ENCODE measurements at places on chromosomes 16 and 17.

- DNase-seq = no peak
Observed at GRCh38 chr17:802901-803881, 21.0 kb downstream of the MRM3 start.

DNA sequence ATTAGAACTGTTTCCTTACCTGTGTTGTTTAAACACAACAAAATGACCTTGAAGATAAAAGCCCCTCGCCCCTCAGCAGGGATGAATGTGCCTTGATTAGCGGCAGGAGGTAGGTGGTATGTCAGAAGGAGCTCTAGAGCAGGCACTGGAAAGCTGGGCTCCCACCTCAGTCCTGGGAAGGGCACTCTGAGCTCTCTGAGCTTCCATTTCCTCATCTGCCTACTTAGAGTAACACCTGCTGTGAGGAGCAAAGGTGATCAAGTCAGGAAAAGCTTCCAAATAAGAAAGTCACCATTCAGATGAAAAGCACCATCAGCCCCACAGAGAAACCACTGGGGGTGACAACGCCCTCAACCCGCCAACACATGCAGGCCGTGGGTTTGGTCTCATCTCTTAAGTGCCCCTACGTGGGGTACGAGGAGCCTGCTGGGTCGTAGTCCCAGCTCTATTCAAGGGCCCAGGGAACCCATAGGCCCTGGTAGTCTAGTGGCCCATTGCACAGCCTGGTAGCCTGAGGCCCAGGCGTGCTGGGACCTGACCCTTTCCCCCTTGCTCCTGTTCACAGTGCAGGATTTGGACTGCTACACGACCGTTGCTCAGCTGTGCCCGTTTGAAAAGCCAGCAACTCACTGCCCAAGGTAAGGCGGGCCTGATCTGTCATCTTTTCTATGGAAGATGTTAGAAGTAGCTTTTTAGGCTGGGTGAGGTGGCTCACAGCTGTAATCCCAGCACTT is 57.3 kb downstream of the CRISPLD2 start:
- no peak for DNase-seq

DNA sequence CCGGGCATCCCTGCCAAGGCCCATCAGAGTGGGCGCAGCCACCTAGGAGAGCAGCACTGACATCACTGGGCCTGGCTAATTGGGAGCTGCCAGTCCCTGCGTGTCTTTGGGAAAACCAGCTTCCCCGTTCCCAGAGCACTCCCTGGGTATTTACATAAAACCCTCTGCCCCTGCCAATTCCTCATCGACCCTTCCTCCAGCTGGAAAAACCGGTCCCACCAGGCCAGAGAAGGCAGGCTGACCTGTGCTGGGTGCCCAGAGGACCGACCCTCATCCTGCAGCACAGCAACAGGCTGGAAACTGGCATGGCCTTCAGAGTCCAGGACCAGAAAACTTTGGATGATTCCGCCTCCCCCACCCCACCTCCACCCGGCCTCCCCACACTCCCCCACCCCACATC is 8.2 kb upstream of the FOXN1 start:
- no peak for DNase-seq

GRCh38 chr17:56909742-56910508 is 3.9 kb downstream of the TRIM25 start:
- DNase-seq = no peak

DNA sequence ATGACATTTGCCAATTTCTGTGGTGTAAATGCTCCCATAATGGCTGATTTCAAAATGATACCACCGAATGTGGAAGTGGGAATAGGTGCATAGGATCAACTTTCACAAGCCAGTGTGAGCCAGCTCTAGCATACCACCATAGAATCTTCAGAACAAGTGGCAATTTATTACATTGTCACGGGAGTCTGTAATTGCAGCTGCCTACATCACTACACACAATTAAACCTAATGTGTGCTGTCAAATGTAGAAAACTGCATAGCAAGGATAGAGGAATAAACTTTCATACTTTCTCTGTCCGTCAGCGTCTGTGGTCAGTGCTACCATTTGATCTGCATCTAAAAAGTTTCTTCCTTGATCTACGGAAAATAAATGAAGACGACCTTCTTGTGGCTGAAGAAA is 417.8 kb upstream of the TOM1L1 start:
- DNase-seq = no peak

DNA sequence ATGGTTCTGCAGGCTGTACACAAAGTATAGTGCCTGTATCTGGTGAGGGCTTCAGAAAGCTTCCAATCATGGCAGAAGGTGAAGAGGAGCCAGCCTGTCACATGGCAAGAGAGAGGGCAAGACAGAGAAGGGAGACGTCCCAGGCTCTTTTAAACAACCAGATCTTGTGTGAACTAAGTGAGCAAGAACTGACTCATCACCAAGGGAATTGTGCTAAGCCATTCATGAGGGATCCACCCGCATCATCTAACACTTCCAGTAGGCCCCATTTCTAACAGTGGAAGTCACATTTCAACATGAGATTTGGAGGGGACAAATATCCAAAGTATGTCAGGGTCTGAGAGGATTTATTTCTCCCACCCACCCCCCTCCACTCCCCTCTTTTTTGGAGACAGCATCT is 56.2 kb upstream of the ELAC2 start:
- no peak for DNase-seq

GRCh38 chr16:27781195-27781524 is 231.2 kb downstream of the KATNIP start:
- no peak for DNase-seq

GRCh38 chr16:5604770-5605169 is 507.2 kb upstream of the EEF2KMT start:
- DNase-seq = no peak

DNA sequence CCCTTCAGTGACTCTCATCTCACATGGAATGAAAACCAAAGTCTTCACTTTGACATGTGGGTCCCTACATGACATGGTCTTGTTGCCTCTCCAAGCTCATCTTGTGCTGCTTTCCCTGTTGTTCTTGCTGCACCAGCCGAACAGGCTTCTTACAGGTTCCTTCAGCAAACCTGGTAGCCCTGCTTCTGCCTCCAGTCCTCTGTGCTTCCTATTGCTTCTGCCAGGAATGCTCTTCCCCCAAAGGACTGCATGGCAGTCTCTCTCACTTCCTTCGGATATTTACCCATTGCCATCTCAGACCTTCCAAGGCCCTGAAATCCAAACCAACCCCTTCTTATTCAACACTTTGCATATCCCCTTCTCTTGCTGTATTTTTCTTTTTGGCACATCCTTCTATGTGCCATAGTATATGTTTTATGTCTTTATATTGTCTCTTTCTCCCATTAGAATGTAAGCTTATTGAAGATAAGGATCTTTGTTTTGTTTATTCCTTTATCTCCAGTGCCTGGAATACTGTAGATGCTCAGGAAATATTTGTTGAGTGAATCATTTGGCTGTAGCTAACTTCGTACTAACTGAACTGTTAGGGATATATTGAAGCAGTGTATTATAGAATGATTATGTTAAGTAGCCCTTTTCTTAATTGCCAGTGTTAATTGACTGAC is 57.9 kb upstream of the SLC12A3 start:
- DNase-seq = no peak

GRCh38 chr17:62902531-62903220 is 63.4 kb upstream of the TANC2 start:
- no peak for DNase-seq

DNA sequence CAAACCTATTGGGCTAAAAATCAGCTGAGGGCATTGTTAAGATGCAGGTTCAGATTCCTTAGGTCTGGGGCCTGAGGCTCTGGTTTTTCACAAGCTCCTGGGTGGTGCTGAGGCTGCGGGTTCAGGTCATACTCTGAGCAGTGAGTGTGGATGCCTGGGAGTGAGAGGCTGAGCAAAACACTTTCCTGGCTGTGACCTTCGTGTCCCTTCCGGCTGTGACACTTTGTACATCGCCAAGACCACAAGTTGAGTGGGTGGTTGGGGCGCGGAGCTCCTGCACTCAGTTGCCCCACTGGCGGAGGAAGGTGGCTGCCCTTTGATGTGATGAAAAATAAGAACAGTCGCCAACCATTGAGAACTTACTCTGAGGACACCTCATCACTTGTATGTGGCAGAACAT is 24.8 kb downstream of the CCR7 start:
- no peak for DNase-seq

- no peak for DNase-seq
Observed at GRCh38 chr17:63645775-63646487, 23.7 kb downstream of the MAP3K3 start.

DNA sequence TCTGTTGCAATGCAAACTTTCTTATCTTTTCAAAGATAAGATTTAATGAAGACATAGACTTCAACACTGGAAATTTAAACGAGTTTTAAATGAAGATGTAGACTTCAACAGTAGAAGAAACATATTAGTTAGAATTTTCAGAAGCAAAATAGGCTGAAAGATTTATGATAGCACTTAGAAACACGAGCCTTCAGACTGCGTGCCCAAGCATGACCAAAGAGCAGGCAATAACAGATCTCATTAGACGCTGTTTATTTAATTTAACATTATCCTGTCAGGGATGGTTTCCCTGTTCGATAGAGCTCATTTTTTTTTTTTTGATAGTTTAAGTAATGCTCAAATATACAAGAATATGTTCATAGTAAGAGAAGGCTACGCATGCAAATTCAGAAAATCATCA is 604.7 kb upstream of the SOX9 start:
- no peak for DNase-seq

DNA sequence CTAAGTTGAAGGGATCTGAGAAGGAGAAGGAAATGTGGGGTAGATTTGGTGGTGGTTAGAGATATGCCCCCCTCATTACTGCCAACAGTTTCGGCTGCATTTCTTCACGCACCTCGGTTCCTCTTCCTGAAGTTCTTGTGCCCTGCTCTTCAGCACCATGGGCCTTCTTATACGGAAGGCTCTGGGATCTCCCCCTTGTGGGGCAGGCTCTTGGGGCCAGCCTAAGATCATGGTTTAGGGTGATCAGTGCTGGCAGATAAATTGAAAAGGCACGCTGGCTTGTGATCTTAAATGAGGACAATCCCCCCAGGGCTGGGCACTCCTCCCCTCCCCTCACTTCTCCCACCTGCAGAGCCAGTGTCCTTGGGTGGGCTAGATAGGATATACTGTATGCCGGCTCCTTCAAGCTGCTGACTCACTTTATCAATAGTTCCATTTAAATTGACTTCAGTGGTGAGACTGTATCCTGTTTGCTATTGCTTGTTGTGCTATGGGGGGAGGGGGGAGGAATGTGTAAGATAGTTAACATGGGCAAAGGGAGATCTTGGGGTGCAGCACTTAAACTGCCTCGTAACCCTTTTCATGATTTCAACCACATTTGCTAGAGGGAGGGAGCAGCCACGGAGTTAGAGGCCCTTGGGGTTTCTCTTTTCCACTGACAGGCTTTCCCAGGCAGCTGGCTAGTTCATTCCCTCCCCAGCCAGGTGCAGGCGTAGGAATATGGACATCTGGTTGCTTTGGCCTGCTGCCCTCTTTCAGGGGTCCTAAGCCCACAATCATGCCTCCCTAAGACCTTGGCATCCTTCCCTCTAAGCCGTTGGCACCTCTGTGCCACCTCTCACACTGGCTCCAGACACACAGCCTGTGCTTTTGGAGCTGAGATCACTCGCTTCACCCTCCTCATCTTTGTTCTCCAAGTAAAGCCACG is 28.3 kb downstream of the STH start:
- no peak for DNase-seq

DNA sequence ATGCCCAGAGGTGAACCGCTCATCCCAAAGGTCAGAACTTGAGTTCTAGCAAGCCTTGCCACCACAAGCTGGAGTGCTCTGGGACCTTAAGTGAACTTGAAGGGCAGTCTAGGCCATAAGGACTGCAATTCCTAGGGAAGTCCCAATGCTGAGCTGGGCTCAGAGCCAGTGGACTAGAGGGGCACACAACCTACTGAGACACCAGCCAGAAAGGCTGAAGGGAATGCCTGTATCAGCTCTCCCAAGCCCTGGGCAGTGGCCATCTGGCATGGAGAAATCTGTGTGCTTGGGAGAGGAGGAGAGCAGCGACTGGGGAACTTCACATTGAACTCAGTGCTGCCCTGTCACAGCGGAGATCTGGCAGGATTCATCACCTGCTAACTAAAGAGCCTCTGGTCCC is 201.3 kb downstream of the CEP112 start:
- DNase-seq = no peak

DNA sequence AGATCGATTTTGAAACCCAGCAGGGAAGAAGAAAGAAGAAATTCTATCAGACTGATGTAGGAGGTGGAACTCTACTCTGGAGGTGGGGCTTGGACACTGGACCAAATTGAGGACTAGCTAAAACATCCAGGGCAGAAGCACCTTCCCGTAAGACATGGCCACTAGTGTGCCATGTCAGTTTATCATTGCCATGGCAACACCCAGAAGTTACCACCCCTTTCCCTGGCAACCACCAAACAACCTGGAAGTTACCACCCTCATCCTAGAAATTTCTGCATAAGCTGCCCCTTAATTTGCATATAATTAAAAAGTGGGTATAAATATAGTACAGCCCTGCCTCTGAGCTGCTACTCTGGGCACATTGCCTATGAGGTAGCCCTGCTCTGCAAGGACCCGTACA is 66.7 kb downstream of the NACA2 start:
- no peak for DNase-seq

DNA sequence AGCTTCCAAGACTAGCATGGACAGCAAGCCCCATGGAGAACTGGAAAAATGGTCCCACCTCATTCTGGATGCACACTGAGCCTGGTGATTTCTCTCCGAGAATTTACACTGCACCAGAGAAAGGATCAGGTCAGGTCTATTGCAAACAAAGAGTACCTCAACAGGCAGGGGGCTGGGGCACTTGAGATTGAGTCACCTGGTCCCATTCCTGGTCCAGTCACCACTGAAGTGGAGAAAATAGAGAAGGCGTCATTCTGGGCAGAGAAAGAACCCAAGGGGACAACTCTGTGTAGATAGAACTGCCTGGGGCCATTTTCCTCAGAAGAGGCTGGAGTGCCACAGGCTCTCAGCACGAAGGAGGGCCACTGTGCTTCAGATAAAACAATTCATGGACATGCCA is 38.4 kb downstream of the CENPV start:
- no peak for DNase-seq

DNA sequence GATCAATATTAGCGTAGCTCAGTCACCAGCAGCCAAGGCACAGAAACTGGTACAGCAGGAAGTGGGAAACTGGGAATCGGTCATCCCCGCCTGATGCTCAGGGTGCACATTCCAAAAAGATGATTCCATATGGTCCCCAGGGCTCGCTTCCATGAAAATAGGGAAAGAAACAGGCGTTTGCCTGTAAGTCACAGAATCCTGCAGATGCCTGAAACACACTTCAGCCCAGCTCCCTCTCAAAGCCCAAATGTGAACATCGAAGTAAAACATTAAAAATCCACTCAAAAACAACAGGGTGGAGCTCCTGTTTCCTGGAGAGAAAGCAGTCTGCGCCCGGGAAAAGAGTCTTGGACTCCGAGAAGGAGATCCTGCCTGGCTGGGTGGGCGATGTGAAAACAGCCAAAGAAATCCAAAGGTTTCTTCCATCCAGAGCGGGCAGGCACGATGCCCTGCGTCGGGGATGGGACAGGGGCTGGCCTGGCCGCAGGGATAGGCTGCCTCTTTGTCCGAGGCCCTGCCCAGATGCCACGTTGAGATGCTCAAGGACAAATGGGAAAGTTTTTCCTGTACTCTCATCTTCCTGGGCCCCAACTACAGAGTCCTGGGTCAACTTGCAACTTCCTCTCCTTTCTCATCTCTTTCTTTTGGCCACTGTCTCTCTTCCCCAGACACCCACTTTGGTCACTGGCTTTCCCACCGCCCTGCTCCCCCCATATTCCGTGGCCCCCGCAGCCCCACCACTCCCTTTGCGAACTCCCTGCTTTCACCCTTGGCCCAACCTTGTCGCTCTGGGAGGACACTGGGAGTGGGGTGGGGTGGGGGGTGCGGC is 743 bp downstream of the WIPI1 start:
- DNase-seq = no peak
